ENCODE measurements at places on chromosomes 16 and 17.

- no peak for DNase-seq
These were observed 244.6 kb upstream of the SDK2 start for GRCh38 chr17:73888862-73889261.

DNA sequence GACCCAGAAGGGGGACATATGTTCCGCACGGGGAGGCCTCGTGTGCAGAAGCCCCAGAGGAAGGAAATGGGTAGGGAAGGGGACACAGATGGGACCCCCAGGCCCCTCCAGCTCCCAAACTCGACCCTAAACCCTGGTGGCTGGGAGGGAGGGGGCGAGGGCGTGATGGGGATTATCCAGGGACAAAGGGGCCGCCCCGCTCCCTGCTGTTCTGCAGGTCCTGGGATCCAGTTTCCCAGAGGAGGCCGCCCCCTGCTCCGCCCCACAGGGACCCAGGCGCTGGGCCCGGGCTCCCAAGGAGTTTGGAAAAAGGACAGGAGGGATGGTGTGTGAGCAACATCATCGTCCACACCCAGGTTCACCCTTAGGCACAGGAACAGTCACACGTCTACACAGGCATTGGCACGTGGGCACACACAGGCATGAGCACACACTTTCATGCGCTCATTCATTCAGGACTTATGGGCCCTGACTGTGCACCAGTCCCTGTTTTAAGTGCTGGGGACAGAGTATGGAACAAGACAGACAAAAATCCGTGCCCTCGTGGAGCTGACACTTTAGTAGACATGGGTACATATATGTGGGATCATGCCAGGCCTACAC is 12.8 kb upstream of the FBXL19 start:
- no peak for DNase-seq

- DNase-seq = no peak
These were observed 92.5 kb upstream of the RBL2 start for GRCh38 chr16:53341792-53342191.

DNA sequence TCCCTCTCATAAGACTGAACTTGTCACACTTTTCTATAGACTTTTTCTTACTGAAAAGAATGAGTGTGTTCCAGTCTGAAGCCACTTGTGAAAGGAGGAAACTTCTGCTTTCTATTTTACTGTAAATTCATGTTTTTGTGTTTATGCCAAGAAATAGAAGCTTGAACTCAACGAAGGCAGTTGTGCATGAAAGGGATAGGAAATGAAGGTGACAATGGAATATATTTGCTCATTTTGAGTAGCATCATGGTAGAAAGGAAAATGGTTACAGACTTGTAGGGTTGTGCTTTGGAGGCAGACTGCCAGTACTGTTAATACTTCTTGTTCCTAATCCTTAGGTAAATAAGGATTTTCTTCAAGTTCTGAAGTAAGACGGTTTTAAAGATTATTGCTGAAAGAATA is 8.1 kb downstream of the CLTC start:
- DNase-seq = no peak

GRCh38 chr16:48287239-48287638 is 39.9 kb upstream of the ABCC11 start:
- DNase-seq = no peak

GRCh38 chr17:72296456-72296855 is 175.6 kb downstream of the SOX9 start:
- no peak for DNase-seq

GRCh38 chr16:48576927-48577326 is 33.1 kb downstream of the N4BP1 start:
- no peak for DNase-seq

- DNase-seq = peak; percentile 30
These were observed 4.5 kb upstream of the SLC4A1 start for GRCh38 chr17:44272321-44272951.

GRCh38 chr17:39761861-39762496 is 24.2 kb downstream of the GRB7 start:
- DNase-seq = no peak

- DNase-seq = no peak
These were observed 20.6 kb downstream of the NPTX1 start for GRCh38 chr17:80455784-80456183.

- DNase-seq = no peak
These were observed 192.8 kb downstream of the BANP start for GRCh38 chr16:88144028-88144511.

DNA sequence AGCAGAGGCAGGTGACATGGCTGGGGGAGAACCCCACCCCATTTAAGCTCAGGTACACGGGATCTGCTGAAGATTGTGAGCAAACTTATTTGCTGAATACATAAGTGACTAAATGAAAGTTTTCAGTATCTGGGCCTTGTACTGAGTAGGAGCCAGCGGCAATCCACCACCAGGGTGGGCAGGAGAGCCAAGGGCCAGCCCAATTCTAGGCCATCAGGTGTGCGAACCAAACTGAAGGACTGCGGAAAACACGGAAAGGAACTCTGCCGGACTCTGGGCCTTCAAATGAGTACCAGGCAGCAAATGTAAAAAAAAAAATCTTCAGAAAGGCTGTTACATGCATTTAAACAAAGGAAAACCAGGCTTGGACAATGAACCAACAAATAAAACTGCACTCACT is 19.7 kb downstream of the ARHGAP17 start:
- DNase-seq = no peak

DNA sequence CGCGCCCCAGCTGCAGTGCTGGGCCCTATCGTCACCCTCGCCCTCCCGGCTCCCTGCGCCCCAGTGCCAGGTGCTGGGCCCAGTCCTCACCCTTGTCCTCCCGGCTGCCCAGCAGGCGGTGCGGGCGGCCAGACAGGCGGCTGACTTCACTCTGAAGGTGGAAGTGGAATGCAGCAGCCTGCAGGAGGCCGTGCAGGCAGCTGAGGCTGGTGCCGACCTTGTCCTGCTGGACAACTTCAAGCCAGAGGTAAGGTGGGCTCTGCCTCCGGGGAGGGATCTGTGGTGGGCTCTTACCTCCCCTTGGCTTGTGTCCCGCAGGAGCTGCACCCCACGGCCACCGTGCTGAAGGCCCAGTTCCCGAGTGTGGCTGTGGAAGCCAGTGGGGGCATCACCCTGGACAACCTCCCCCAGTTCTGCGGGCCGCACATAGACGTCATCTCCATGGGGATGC is 17.9 kb downstream of the QPRT start:
- DNase-seq = no peak

DNA sequence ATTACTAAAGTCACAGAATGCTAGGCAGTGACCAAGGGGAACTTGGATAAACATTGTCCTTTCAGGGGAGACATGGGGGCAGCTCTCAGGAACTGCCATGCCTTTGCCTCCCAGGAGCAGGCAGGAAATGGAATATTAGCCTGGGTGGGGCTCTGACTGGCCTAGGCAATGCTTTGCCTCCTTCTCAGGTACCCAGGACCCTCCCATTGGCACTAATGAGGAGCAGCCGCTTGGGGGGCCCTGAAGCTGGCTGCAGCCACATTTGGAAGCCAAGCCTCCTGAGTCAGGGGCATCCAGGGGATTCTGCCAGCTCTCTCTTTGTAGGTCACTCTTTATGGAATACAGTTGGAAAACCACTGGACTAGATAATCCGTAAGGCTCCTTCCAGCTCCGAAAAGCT is 5.5 kb downstream of the CPSF4L start:
- no peak for DNase-seq

DNA sequence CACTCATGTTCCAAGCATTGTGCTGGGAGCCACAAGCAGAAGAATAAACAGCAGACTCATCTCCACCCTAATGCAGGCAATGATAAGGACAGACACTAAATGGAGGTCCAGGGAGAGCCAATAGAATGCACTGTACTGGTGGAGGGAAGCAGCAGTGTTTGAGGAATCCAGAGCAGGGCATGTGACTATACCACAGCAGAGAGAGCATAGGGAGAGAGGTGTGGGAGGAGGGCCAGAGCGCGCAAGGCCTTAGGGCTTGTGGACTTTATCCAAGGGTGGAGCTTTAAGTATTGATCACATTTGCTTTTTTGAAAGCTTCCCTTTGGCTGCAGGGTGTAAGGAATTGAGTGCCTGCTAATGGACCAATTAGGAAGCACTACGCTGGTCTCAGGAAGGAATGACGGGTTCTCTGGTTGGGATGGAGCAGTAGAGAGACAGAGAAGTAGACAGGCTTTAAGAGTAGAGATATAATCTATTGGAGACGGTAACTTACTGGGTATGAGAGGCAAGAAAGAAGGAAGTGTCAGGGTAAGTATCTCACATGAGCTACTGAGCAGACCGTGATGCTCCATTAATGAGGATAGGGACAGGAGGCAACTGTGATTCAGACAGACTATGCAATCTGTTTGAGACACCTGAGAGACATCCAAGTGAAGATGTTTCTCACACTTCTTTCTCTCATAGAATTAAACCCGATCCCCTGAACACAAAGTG is 82.2 kb downstream of the MYO1D start:
- DNase-seq = no peak

- no peak for DNase-seq
These were observed 22.0 kb upstream of the ABCA10 start for GRCh38 chr17:69250641-69251040.

- no peak for DNase-seq
These were observed 17.0 kb downstream of the KCTD2 start for GRCh38 chr17:75064040-75064439.

- DNase-seq = no peak
These were observed 85.1 kb downstream of the KANSL1 start for GRCh38 chr17:46108120-46108519.

DNA sequence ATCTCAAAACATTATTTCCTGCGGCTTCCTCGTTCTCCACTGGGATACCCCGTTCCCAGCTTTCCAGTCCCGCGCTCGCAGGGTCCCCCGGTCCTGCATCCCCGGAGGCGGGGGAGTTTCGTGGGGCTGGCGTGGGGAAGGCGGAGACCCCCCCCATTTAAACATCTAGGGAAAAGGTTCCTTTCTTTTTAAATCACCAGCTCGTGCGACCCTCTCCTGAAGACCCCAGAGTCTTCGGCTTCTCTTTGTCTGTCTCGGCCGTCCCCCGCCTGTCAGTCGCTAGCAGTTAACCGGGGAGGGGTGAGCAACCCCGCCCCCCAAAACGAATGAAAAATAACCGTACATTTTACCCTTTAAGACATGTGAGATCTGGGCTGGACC is 473 bp upstream of the IGF2BP1 start:
- no peak for DNase-seq

- no peak for DNase-seq
These were observed 5.1 kb downstream of the ABCA3 start for GRCh38 chr16:2335286-2335895.

DNA sequence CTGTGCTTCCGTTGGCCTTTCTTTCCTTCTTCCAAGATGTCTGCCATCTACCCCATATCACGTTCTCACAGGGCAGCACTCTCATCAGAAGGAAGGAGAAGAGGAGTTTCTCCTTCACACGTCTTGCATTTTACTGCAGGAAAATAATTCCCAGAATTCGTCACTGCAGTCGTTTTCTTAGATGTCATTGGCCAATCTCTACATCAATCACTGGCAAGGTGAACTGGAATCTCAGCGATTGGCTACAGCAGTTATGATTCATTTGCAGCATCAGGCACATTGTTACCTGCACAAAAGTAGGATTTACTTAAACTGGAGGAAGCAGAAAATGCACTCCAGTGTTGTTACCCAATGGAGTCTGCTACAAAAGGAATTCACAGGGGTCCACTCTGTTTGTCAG is 277.2 kb upstream of the RBFOX1 start:
- DNase-seq = no peak

DNA sequence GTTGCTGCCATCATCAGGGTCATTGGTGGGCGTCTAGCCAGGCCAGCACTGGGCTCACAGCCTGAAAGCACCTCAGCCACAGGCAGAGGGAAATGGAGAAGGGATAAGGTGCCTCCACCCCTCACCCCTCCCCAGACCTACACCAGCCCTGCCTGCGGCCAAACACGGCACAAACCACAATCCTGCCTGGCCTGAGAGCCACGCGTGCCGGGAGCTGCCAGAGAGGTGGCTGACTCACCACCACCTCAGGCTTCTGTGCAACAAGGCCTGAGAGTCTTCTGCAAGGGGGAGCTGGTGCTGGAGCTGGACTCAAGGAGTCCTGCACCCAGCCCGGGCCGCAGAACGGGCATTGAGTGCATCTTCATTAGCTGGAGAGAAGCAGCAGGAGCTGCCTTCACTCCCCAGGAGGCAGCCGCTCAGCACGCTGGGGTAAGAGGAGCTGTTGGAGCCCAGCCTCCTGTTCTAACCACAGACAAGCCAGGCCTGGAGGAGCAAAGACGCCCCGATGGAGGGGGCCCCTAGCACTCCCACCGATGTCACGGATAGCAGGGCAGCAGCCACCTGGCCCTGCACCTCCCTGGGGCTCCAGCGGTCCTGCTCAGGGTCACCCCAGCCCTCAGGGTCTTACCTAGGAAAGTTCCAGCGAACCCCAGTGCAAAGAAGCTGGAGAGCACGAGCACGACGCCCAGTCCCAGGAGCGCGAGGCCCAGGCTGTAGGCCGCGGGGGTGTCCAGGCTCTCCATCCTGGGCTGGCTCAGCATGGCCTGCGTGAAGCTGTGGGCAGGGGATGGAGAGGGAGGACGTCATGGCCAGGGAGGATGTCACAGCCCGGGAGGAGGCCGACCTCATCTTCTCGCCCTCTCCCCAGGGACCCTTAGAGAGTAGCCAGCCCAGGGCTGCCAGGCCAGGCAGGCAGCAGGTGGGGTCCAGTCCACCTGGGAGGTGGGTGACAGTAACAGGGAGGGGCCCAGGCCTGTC is 16.0 kb upstream of the RASD1 start:
- DNase-seq = no peak

DNA sequence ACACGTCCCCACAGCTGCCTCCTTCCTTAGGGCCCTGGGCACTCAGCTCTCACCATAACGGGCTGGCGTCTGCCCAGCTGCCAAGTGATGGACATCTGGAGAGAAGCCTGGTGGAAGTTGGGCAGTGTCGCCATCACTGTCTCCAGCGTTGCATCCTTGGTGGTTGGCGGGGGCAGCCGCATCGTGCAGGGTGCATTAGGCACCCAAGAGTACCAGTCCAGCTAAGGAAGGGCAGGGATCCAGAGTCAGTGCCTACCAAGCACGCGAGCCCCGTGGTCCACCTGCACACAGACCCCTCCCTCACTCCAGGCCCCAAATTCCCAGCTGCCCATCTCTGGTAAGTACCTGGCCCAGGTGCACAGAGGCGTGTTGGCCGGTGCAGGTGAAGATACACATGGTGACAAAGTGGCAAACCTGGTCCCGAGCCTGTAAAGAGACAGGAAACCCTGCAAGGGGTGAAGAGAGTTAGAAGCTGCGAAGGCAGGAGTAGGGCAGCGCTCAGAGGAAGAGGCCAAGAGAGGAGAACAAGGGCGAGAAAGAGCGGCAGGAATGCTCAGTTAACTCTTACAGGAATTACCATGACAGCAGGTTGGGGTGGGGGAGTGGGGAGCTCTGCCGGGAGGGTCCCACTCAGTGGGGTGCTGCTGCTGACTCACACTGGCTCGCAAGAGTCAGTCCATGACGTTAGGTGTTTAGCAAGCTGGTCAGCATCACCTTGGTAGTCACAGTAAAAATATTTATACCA is 9.5 kb downstream of the ALOX15 start:
- no peak for DNase-seq

- no peak for DNase-seq
These were observed 4.0 kb downstream of the ERBB2 start for GRCh38 chr17:39703913-39704312.

Data from hematopoietic multipotent progenitor cell treated with erythropoietin and hydrocortisone succinate and interleukin-3 and kit ligand, for 17 days (in vitro differentiated cells).